ENCODE measurements at places on chromosomes 3 and 15.

GRCh38 chr3:150235799-150236198 lies 172.3 kb upstream of the TSC22D2 start:
- DNase-seq: no peak

DNA sequence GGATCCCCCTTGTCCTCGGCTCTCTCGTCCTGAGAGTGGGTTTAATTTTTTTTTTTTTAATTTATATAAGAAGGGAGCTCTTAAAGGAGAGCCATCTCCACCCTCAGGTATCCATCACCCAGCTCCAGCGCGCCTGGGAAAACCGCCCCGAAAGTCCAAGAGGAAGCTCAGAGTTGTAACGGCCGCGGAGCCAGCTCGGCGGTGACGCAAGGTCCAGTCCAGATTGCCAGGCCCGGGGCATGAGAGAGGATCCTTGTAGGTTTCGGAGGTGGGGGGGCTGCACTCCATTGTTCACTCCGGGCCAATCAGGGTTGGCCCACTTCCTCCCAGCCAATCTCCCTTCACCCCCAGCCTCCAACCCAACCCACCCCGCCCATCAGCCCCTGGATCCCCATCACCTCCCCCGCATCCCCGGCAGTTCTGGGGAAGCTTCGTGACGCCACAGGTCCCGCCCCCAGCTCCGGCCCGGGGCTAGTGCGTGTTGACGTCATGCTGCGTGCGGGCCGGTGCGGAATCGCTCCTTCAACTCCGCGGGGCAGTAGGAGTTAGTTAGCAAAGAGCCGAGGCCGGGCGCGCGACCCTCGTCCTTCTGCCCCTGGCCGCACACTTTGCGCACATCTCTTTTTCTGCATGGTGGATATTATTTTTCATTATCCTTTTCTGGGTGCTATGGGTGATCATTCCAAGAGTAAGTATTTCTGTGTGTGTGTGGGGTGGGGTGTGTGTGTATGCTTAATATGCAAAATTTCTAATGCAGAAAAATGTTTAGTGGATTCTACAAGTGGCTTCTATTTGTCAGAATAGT lies at the start of gene ISL2:
Gene ISL2 (plus strand): TSS at position 520 of the 805 bp plus-strand sequence. CDS start 111 bp downstream, at position 631.
- peak; percentile 93 for DNase-seq

GRCh38 chr15:76799760-76800159 lies 105.4 kb downstream of the SCAPER start:
- no peak for DNase-seq

GRCh38 chr15:42385206-42385979 lies 26.1 kb downstream of the CAPN3 start:
- DNase-seq: no peak

GRCh38 chr3:78791753-78792152 lies 976.0 kb downstream of the ROBO1 start:
- DNase-seq: no peak

DNA sequence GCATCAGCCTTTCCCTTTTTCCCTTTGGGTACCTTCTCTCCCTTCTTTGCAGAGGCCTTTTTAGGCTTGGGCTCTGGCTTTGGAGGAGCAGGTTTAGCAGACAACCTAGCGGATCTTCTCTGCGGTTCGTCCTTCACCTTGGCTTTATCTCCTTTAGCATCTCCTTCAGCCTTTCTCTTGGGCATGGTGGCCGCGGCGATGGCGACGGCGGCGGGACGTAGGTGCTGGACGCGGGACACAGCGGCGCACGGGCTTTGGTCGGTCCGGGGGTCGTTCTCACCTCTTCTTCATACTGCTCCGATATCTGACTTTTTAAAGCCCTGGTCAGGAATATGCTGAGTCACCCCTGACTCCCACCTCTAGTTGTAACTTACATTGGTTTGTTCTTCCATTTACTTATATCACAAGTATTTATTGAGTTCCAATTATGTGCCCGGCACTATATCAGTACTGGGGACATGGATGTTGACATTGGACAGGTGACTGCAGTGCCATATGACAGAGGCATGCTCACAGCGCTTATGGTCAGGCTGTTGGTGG lies 43.1 kb upstream of the SH3BP5 start:
- no peak for DNase-seq

DNA sequence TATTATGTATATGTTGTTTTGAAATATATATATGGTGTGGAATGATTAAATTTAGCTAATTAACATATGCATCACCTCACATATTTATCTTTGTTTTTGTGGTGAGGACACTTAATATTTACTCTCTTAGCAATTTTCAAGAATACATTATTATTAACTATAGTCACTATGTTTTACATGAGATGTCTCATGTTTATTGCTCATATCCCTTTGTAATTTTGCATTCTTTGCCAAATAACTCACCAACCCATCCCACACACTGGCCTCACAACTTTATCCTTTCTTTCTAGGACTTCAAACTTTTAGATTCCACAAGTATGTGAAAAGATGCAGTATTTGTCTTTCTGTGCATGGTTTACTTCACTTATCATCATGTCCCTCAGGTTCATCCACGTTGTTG lies 950.2 kb upstream of the CADM2 start:
- no peak for DNase-seq

- DNase-seq: no peak
These were observed 21.3 kb downstream of the RAB6B start for GRCh38 chr3:133874344-133874743.

DNA sequence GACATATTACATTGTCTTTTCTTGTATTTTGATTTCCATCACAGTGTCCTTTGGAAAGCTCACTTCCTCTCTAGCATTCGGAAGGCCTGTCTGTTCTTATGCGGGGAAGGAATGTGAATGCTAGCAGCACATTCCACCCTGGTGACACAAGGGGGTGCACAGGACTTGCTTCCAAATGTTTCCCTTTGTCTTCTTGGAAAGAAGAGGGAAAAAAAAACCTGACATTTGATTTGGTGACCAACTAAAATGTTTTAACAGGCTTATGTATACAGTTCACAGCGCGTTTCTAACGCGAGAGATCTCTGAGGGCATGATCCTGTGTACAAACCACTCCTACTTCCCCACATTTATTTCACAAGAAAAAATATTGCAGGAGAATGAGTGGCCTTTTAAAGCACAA lies 107.6 kb upstream of the FXR1 start:
- DNase-seq: no peak

- DNase-seq: peak; percentile 3
These were observed 56.5 kb downstream of the NEK11 start for GRCh38 chr3:131082871-131083863.

DNA sequence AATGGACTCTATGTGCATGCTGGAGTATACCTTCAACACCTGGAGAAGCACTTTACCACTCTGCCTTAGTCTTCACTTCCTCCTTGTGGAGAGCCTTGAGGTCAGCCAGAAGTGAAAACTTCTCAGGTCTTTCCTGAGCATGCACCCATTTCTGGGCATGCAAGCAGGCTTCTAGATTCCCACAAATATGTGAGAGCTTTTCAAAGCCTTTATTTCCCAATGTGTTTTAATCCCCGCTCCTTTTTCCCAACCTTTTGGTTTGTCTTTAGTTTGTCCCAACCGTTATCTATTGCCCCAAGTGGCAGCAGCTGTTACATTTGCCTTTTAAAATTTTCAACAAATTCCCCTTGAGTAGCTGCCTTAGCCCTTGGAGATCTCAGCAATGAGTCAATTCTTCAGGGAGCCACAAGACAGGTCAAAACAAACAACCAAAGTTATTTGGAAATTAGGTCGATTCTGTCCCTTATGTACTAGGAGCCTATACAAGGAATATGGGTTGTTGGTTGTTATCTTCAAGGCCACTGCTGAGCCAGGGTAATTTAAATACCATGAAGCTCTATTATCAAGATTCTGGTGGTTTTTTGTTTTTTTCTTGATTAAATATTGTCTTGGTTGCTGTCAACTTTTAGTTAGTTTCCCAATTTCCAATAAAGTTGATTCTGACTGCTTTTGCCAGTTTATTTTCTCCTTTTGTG lies 44.4 kb downstream of the LSM3 start:
- no peak for DNase-seq

GRCh38 chr15:84714821-84715220 lies 1.1 kb downstream of the SEC11A start:
- DNase-seq: no peak

- no peak for DNase-seq
These were observed 61.5 kb upstream of the GRM7 start for GRCh38 chr3:6799264-6799915.

GRCh38 chr3:164144824-164145223 lies 933.5 kb downstream of the SI start:
- no peak for DNase-seq

- no peak for DNase-seq
These were observed 386.5 kb downstream of the LRTM1 start for GRCh38 chr3:54541369-54541768.

GRCh38 chr3:108064293-108064887 lies 26.4 kb downstream of the CD47 start:
- no peak for DNase-seq

GRCh38 chr3:169710619-169711018 lies 47.1 kb upstream of the MECOM start:
- no peak for DNase-seq

Measured in GM06990 (cell line).